ENCODE measurements at places on chromosomes 5 and 9.
A peak's percentile ranks its signal among the peaks of the same experiment; 100 is the strongest.

- peak; percentile 64 for DNase-seq
Observed at GRCh38 chr5:84688566-84688965, 303.9 kb upstream of the EDIL3 start.

GRCh38 chr9:93217706-93218105 lies 33.8 kb downstream of the WNK2 start:
- no peak for DNase-seq

GRCh38 chr9:135103931-135104639 lies 16.6 kb downstream of the OLFM1 start:
- DNase-seq: no peak

DNA sequence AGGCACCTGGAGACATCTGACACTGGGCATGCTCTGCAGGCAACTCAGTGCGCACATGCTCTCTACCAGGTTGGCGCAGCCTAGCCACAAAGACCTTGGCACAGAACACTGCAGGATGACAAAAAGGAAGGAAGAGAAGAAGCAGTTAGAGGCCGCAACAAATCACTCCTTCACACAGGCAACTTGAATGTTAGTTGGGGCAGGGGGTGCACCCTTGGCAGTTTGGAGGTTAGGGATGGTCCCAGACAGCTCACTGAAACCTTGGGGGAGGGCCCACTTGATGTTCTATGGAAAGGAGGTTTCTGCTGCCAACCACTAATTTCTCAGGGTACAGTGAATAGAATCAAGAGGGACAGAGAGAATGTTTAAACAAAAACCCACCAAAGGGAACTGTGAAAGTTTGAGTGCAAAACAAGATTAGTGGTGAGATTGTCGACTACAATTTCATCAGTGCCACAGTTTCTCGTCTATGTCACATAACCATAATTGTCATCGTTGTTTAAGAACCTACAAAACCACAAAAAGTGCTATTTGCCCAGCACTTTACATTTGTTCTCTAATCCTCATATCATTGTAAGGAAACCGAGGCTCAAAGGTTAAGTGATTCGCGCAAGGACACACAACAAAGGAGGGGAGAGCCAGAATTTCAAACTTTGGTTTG lies 48.7 kb downstream of the FBXW11 start:
- DNase-seq: no peak

- DNase-seq: no peak
Observed at GRCh38 chr5:150513375-150514309, 5.7 kb downstream of the NDST1 start.

- DNase-seq: no peak
Observed at GRCh38 chr5:81058121-81058520, 98.0 kb downstream of the RASGRF2 start.

DNA sequence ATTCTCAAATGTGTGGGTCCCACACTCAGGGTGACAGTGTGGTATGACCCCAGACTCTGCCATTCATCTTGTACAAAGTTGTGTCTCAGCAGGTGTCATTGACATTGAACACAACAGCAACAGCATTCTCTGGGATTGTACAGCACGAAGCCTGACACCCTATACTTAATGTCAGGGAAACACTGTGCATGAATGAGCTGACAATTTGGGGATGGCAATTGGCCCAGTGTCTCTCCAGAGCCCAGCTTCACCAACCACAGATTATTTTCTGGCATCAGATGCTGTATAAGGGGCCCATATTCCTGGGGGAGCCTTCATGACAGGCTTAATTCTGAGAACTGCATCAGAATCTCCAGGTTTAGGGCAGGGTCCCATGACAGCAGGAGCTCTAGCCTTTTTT lies 143.2 kb downstream of the GCNT1 start:
- DNase-seq: no peak

DNA sequence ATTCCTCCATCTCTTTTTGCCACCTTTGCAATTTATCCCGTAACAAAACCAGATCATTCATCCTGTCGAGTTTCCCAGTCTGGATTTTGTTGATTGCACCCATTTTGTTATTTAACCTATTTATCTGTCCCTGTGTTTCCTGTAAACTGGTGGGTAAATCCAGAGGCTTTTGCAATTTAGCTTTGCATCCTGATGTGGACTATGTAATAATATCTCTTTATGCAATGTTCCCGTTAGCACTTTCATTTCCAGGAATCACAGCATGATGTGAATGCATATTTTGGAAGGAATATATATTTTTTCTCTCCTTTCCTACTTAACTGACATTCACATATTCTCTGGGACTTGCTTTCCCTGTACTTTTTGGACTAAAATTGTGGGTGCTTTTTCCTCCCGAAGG lies 240.3 kb upstream of the GAS1 start:
- no peak for DNase-seq

- peak; percentile 65 for DNase-seq
Observed at GRCh38 chr9:109497226-109498153, 617 bp downstream of the PTPN3 start.

DNA sequence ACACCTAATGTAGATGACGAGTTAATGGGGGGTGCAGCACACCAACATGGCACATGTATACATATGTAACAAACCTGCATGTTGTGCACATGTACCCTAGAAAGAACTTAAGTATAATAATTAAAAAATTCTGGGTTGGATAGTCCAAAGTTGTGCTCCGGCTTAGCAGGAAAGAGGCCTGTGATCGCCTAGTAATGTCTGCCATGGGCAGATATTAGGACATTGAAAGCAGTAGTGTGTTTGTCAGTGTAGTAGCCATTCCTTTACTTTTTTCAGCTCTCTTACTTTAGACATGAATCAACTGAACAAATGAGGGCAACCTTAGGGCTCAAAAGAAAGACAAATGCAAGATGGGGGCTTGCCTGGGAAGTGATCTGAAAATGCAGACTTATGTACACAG lies 58.9 kb downstream of the PPARGC1B start:
- DNase-seq: no peak

DNA sequence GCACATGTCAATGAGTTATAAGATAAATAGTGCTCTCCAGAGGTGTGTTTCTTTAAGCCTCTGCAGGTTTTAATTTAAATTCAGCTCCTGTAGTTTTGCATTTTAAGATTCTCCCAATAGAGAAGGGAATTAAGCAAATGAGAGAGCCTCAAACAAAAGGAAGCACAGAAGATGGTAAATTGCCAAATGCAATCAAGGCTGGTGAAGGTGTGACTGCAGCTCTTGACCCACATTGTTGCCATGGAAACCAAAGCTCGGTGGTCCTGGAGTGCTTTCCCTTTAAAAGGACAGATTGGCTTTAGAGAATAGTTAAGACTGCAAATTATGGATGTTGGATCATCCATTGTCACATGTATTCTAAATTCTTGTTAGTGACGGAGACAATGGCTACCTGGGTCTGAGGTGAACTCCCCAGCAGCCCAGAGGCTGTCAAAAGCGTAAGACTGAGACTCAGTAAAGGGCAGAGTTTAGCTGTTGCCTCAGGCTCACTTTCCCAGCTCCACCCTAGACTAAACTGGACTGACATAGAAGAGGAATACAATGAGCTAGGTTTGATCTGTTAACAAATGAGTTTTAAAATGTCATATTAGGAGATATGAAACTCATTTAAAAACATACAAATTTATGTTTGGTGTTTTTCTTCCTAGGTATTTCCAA lies 12.3 kb downstream of the GAPT start:
- no peak for DNase-seq

GRCh38 chr9:78871086-78871451 lies 574.1 kb downstream of the PSAT1 start:
- no peak for DNase-seq

Measured in epithelial cell of esophagus (primary cell).